Uterus (tissue), 4 donors: ENCODE measurements at places on chromosomes 13 and 19. TPM values are rescaled to one million over a fixed set of nuclear protein-coding genes. Genes with fewer than 3 reads are reported as not detected.

Gene LIM2
- total RNA-seq, result not detected

GRCh38 chr13:44816701-44817100 is 172.6 kb downstream of the NUFIP1 start:
- no peak for DNase-seq

Gene OCEL1
- 5.9 TPM for total RNA-seq

DNA sequence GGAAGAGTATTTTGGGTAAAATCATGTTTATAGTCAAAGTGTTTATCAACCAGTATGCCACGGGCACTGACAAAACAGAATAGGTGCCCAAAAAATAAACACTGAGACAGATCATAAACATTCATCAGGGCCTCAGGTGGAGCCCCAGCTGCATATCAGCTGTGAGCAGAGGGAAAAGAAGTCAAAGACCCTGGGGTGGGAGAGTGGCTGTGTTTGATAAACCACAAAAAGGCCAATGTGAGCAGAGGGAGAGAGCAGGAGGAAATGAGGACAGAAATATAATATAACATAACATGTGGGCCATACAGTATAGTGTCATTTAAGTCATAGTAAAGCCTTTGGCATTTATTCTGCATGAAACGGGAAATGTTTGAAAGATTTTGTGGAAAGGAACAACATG is 10.0 kb upstream of the EPSTI1 start:
- DNase-seq, result no peak

Gene MAG
- 0.91 TPM for total RNA-seq

Gene IGSF23
- total RNA-seq, result not detected

Gene CYP2B6
- total RNA-seq, result not detected

GRCh38 chr19:15303105-15303780 is 29.1 kb downstream of the BRD4 start:
- DNase-seq, result no peak

Gene MYO16
- not detected for total RNA-seq

Gene PRR36
- not detected for total RNA-seq

- DNase-seq, result peak; percentile 42
These were observed 28.3 kb downstream of the CEBPA start for GRCh38 chr19:33273881-33274662.
